Thoracic aorta (tissue), 2 donors: ENCODE measurements at places on chromosomes 13 and 19.

DNA sequence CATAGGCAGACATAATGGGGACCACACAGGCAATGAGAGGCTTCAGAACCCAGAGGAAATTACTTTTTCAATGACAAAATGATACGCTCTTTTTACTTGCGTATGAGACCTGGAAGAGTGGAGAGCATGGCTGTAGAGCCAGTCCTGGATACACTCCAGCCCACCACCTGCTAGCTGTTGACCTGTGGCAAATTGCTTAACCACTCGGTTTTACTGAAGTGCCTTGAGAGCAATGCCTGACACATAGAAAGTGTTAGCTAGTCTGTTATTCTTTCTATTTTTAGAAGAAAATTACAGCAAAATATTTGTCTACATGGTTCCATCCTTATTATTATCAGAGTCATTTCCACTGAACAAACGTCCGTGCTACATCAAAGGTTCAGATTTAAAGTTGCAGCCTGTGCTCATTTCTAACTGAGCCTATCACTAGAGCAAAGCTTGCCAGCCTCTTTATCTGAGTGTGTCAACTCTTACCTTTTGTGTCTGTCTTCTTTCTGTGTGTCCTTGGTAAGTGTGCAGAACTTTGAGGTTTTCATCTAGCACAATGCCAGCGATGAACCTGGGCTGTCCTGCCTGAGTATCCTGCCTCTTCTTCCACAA lies 9.6 kb upstream of the GPR183 start:
- no peak for DNase-seq

GRCh38 chr13:32310134-32310706 lies 4.9 kb downstream of the ZAR1L start:
- DNase-seq = no peak

DNA sequence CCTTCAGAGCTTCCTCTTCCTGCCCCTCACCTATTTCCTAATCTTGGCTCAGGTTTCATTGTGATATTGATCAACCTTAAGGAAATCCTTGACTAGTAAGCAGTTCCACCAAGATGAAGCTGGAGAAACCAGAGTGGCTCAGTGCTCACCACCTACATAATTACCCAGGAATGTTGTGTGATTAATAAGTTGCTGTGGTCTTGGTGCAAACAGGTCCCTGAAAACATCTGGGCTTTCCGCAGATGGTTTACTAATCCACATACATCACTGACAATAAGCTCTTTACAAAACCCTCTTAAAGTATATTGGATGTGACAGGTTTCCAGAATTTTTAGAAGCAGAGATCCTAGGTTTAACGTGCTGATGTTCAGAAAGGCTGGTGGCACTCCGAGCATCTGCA lies 8.6 kb upstream of the SERP2 start:
- no peak for DNase-seq

- no peak for DNase-seq
Measured at GRCh38 chr19:54435551-54436016, 13.4 kb upstream of the LENG8 start.

DNA sequence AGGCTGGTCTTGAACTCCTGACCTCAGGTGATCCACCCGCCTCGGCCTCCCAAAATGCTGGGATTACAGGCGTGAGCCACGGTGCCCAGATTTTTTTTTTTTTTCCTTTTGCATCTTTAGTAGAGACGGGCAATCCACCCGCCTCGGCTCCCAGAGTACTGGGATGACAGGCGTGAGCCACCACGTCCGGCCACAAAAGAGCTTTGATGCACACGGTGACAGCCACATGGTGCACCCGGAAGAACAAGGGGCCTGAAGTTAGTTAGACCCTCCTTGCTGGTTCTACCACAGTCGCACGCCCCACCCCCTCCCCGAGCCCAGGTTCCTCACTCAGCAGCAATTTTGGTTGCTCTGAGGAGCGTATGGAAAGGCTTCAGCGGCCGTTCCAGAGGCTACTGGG lies 54.2 kb upstream of the USE1 start:
- no peak for DNase-seq

DNA sequence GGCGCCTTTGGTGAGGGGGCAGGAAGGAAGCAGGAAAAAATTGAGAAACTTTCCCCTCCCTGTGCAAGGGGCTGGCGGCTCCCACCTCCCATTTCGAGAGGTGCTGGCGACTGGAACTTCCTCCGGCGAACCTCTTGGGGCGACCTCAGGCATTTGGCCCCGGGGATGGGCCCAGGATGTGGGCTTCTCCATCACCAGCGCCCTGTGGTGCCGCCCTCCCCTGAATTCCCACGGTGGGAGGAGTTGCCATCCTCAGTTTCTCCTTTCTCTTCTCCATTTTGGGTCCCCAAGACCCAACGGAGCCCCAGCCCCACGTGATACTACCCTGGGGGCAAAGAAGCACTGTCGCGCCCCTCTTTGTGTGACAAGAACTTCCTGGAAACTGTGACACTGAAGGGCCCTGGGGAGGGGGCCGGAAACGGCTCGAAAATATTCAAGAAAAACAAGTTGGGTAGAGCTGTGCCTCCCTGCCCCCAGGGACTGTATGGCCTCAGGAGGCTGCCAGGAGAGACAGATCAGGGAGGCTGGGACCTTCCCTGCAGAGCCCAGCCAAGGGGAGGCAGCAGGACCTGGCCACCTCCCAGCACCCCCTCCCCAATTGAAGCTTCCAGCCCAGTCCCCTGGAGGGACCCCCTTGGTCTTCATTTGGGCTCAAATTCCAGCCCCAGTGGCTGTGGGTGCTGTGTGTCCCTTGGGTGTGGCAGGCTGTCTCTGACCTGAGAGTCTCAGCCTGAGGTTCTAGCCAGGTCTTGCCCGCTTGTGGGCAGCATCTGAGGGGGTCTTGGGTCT lies 16.2 kb upstream of the AP1M2 start:
- DNase-seq = no peak

DNA sequence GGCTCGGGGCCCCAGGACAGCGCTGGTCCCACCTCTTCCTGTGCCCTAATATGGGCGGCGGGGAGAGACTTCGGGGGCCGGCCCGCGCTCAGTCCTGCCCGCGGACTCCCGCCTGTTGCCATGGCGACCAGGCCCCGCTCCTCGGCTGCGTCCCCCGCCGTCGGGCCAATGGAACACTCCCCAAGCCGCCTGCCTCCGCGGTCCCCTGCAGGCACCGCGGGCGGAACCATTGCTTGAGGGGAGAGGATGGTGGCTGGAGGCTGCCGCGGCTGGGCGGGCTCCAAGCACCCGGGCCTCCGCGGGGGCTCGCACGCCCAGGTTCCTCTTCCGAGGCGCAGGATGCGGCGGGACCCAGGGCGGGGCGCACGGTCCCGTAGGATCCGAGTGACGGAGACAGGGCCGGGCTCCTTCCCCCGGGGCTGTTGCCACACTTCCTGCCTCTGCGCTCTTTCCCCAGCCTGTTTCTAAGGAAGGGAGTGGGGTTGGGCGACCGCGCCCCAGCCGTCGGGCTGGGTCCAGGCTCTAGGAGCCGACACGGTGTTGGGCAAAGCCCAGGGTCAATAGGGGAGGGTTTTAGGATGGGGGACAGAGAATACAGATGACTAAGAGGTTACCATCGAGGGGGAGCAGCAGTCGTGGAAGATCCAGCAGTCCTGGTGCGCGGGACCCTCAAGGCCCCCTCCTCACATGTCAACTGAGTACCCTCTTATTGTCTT lies 1.2 kb upstream of the JUNB start:
- peak; percentile 90 for DNase-seq

GRCh38 chr13:109389456-109389855 lies 396.9 kb downstream of the IRS2 start:
- DNase-seq = no peak

DNA sequence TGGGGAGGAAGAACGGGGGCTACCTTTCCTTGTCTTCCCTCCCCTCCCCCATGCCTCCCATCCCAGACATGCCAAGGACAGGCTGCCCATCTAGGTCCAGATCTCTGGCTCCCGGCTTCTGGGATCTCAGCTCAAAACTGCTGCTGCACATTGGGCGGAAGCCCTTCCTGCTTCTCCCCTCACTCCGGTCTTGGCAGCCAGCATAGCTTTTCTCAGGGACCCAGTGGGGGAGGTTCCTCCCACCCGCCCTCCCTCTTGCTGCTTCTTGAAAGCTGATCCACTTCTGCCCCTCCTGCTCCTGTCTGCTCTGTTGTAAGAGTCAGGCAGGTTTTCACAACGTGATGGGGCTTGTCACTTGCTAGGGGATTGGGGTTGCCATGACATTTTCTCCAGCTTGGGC lies 21.7 kb upstream of the RNF17 start:
- no peak for DNase-seq

GRCh38 chr19:51148580-51148979 lies 6.5 kb downstream of the SIGLEC7 start:
- no peak for DNase-seq

- DNase-seq = no peak
Measured at GRCh38 chr19:33301900-33302174, 497 bp downstream of the CEBPA start.

- DNase-seq = no peak
Measured at GRCh38 chr13:43348397-43348796, 325.0 kb downstream of the DNAJC15 start.

DNA sequence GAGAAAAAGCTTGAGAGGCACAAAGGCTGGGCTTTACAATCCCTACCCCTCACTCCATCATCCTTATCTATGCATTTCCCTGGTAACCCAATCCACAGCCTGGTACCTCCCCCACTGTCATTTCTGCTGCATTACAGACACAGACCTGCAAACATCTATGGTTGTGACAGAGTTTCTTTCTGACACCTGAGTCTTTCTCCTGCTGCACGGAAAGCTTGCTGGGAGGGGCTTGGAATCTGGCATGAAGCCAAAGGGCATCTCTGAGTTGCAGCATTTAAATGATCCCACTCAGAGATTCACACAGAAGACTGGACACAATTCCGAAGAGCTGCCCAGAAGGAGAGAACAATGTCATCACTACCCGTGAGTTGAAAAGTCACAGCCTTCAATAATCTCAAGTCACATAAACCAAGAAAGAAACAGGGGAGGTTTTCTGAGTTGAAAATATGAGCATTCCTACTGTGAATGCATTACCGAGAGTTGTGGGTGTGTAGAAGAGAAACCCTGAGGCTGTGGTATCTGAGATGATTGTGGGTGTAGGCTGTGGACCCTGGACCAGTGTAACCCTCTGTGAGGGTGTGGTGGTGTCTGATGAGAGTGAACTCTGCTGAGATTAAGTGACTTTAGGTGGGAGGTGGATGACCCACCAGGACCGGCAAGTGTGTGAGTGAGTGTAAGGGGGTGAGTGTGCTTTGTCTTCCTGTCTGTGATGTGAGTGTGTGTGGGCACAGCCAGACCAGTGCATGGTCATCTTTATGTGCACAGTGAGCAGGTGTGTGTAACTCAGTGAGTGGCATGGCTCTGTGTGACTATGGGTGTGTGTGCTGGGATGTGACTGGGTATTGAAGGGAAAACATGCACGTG lies at the start of gene LGALS14:
Gene LGALS14 (plus strand): TSS at position 301 of the 864 bp plus-strand sequence. CDS start 48 bp downstream, at position 349.
- no peak for DNase-seq

DNA sequence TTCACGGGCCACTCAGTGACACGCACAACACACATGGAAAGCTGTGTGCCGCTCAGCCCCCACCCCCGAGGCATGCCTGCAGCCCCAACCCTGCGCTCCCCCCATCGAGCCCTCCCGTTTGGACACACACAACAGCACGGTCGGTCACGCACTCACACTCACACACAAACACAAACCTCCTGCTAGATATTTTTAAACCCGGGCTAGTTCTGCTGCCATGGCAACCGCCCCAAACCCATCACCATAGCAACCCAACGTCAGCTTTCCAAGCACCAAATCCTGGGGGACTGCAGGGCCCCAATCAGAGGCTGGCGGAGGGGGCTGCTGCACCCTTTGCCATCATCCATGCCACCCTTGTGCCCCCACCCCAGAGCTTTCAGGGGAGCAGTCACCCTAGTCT lies 2.5 kb upstream of the NOVA2 start:
- no peak for DNase-seq

DNA sequence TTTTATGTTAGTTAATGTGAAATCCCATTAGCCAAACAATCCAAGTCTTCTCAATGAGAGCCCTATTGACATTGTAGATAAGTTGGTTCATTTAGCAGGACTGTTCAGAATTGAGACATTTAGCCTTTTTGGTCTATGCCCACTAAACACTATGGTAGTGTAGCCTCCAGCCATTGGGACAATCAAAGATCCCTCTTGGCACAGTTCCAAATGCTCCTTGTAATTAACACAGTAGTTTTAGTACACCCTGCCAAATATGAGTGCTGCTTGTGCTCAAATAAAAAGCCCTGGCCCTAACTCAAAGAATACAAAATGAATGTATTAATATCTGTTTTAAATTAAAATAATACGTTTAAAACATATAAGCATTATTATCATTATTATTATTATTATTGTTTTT lies 15.4 kb upstream of the FAM216B start:
- DNase-seq = no peak

- peak; percentile 16 for DNase-seq
Measured at GRCh38 chr13:111005808-111006505, 91.1 kb upstream of the ANKRD10 start.

DNA sequence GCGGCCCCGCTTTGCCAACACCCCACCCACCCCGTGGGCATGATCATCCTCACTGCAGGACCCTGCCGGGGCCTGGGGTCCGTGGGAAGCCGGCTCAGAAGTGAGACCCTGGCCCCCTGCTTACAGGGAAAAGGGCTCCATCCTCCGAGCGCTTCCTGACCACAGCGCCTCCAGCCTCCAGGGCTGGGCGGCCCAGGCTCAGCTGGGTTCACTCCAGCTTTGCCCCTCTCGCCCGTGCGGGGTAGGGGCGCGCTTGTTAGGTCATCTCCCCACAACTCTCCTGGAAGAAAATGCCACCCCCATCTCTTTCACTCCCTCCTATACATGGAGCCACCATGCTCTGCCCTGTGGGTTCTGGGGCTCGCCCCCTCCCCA lies 6.6 kb upstream of the C1QTNF9B start:
- no peak for DNase-seq

DNA sequence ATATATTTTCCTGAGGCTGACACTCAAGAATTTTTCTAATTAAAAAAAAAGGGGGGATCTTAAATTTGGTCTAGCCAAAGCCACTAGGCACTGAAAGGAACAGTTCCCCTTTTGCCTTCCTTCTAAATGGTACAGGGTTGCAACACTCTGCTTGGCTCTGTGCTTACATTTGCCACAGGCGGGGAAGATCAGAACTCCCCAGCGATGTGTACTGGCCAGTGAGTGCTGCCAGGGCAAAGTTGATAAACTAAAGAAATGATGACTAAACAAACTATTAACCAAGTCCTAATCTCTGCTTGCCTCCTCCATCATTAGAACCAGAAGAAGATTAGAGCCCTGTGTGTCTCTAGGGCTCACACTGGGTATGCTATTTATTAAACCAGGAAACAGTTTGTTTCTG lies 75.3 kb upstream of the SCEL start:
- DNase-seq = no peak

GRCh38 chr19:32798201-32798600 lies 71.4 kb downstream of the SLC7A9 start:
- no peak for DNase-seq

DNA sequence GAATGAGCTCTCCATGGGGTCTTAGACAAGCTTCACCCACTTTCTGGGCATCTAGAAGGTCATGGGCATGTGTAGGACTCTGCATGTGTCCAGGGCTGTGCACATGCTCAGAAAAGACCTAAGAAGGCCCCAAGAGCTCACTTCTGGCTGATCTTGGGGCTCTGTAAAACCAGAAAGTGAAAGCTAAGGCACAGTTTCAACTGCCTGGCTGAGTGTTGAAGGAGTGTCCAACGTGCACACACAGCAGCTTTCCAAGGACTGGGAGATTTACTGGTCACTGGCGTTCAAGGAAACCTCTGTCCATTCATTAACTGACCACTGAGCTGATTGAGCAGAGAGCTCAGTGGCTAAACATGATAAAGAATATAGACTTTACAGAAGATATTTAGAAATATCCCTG lies 137.9 kb downstream of the KATNAL1 start:
- DNase-seq = no peak

GRCh38 chr19:6685962-6686627 lies 16.1 kb upstream of the TNFSF14 start:
- no peak for DNase-seq

- DNase-seq = no peak
Measured at GRCh38 chr13:23679220-23679619, 109.0 kb downstream of the TNFRSF19 start.
